ENCODE measurements at places on chromosomes 1 and 21.

- no peak for DNase-seq
These were observed 60.0 kb downstream of the MRPS6 start for GRCh38 chr21:34133392-34133791.

DNA sequence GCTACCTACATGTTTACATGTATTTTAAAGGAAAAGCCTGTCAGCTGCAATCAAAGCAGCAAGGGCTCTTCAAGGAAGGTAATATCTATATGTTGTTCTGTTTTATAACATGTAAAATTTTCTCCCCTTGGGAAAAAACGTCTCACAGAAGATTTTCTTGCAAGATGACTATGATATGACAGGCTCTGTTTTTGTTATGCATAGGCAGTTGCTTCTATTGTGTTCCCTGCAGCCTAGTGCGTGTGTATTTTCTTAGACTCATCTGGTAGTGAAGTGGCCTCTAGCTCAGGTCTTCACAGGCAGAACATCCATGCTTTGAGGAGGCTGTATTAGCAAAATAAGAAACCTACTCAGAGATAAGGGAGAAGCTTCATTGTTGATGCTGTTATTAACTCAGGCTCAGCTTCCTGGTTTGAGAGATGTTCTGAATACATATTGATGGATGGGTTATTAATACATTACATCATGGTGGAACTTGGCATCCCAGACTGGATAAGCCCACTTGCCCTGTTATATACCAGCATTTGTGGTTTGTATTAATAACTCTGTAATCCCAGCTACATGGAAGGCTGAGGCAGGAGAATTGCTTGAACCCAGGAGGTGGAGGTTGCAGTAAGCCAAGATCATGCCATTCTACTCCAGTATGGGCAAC, 35.8 kb downstream of the LAMC1 start:
- DNase-seq: no peak

DNA sequence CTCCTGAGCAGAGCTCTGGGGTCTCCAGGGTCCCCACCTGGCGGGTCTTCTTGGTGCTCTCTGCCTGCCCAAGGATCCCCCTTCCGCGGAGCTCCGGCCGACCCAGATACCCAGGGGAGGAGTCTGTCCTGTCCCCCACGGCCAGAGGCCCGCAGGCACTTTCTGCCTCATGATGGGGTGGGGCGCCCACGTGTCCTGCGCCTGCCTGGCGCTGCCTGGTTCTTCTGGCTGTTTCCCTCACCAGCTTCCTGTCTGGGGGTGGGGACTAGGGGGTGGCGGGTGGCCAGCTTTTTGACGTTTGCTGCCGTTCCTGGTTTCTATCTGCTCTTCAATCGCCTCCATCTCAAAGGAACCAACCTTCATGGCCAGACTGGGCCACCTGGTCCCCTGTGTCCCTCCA, 313.3 kb upstream of the VAMP3 start:
- DNase-seq: no peak

DNA sequence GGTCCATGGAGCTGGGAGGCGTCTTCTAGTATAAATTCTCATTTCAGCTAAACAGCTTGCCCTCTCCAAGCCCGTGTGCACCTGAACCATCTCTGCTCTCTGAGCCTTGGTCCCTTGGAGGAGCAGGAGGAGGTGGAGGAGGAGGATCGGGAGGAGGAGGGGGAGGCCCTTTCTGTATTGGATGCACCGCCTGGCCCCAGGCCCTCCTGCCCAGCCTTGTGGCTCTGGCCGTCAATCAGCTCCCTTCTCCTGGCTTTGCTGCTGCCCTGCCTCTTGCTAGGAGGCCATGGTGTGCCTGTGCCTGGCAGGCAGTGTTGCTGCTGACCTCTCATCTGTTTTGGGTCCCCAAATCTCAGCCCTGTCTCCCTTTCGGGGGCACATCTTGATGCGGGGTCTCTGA, 9.0 kb downstream of the COL18A1 start:
- no peak for DNase-seq

DNA sequence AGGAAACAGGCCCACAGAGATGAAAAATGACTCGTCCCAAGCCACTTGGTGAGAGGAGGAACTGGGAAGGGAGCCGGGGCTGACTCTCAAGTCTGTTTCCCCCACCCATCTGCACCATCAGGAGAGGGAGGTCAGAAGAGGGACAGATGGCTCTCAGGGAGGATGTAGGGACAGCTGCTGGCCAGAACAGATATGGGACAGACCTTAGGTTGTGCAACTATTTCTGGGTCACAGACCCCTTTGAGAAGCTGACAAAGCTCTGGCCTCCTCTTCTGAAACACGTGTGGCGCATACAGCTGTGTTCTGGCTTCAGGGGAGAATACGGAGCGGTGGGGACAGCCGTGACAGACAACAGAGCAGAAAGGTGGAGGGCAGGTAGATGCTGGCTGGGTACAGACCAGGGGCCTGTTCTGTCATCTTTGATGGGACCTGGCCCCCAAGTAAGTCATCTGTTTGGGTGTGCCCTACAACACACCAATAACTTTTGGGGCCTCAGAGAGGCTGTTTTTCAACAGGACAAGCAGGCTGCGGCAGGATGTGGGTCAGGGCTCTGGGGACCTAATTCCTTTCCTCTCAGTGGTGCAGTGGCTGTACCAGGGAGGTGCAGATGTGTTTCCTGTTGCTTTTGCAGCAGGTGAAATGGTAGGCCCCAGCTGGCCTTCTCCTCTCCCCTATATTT, 7.3 kb downstream of the SH3BGRL3 start:
- DNase-seq: no peak

- no peak for DNase-seq
These were observed 45.3 kb downstream of the HENMT1 start for GRCh38 chr1:108615544-108615943.

DNA sequence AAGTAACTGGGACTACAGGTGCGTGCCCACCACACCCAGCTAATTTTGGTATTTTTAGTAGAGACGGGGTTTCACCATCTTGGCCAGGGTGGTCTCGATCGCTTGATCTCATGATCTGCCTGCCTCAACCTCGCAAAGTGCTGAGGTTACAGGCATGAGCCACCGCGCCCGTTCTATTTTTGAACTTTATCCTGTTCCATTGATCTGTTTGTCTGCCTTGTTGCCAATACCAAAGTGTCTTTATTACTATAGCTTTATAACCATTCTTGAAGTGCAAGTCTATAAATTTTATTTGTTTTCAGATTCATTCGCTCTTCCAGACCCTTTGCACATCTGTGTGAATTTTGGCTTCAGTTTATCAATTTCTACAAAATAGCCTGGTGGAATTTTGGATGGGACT, 28.0 kb downstream of the SYT14 start:
- no peak for DNase-seq

- DNase-seq: no peak
These were observed 52.0 kb downstream of the TGFBR3 start for GRCh38 chr1:91833946-91834345.

DNA sequence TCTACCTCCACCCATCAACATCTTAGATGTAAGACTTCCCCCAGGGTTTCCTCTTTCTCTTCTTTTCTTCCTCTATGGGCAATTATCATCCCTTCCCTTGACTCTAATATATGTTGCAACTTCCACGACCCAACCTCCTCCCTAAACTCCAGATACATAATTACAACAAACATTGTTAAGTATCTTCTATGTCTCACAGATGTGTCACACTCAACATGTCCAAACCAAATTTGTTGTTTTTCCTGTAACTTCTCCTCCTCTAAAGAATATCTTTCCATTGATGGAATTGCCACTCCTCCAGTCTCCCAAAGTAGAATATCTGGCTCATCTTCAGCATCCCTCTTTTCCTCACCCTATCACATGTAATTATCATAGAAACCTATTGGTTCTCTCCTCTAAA, 314.2 kb downstream of the RWDD3 start:
- no peak for DNase-seq

All from GM04503 (cell line).